Activated T-cell treated with anti-CD3 and anti-CD28 coated beads, Interleukin-2, amount 50 U/mL, for 24 hours (primary cell): ENCODE measurements at places on chromosomes 1 and 21.

DNA sequence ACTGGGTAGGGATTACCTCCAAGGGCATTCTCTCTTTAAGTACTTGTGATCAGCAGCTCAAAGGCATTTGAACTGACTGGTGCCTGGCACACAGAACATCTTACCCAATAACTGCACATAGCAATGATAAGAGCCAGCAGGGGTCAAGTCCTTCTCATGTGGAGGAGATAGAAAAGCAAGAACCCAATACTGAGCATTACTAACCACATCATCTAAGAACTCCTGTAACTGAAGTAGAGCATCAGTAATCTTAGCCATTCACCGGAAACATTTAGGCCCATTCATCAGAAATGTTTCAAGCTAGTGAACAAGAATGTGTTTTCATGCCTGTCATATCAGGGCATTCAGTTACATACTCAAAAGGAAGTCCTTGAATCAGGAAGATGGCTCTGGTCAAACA, 33.6 kb upstream of the THEM4 start:
- DNase-seq = no peak

DNA sequence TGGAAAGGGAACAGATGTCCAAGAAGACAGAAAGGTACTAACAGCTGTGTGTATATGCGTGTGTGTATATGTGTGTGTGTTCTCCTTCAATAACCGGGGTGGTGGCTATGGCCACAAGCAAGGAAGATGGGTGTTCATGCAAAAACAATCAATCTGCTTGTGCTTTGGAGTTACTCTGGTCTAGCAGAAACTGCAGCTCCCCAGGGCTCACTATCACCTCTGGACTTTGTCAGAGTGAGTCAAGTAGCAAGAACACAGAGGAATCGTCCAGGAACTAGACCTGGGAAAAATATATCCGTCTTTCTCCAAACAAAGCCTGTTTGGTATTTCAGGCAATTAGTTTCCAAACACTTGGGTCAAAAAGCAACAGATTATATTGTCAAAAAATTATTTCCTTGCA, 68.6 kb downstream of the GNG12 start:
- DNase-seq = no peak

DNA sequence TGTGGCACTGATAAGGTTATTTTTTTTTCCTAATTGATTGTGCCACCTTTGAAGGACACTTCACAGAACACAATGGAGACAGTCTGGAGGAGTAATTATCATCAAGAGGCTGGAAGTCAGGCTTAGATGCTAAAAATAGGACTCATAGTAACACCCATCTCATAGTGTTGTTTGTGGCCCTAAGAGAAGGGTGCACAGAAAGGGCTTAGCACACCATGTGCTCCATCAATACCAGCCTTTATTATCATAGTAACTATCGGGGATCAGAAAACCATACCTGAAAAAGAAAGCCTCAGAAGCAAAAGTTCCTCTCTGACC, 11.9 kb downstream of the NIPAL3 start:
- DNase-seq = no peak

DNA sequence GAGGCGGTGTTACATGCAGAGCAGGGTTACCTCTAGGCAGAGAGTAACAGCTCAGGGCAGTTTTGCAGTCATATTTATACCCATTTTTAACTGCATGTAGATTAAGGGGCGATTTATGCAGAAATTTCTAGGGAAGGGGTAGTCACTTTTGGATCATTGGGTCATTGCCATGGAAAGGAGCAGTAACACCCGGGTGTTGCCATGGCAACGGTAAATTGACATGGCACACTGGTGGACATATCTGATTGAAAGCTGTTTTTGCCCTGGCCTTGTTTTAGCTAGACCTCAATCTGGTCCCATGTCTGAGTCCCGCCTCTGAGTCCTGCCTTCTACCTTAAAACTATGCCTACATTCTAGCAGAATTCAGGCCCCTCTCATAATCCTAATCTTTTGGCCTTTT, 11.8 kb upstream of the USP1 start:
- DNase-seq = no peak

DNA sequence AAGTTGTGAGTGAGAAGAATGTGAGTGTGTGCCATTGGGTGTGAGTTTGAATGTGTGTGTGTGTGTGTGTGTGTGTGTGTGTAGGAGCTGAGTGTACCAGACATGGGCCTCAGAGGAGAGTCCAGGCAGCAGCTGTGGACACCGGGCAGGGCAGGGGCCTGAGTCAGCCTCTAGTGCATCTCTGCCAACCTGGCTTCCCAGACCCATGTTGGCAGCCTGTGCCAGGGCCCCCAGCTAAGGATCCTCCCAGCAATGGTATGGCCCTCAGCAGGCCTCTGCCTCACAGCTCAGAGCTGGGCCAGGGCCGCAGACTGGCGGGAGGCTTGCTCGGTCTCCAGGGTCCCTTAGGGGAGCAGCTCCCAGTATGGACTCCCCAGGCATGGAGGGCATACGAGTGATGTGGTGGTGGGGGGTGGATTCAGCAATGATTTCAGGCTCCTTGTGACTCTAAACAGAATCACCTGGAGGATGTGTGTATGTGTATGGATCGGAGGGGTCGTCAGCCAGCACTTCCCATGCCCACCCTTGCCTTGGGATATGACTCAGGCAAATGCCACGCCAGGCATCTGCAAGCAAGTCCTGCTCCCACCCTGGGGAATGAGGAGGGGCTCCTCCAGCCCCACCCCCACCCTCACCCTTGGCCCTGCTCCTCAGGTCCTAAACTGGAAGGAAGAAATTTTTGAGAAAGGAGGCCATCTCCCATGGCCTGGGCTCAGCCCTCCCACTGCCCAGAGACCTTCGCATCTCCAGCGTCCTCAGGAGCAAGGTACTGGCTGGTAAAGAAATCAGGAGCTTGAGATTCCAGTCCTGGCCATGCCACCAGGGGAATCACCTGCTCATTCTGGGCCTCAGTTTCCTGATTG, 1.8 kb upstream of the FOXO6 start:
- DNase-seq = peak; percentile 28

DNA sequence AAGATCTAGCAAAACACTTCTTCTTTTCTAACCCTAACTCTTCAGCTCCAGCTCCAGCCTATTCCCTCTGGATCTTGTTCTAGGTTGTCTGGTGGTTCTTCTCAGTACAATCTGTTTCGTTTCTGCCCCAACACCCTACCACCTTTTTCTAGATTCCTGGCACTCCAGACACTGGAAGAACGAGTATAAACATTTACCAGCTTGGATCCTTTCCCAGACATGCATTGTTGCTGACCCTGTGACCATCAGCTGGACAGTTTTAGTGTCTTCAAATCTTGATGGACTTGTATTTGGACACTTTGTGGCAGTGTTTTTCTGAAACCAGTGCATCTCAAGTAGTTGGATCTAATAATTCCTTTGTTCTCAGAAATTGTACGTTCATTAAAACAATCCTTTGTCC, 30.6 kb upstream of the CACNA1E start:
- DNase-seq = no peak

DNA sequence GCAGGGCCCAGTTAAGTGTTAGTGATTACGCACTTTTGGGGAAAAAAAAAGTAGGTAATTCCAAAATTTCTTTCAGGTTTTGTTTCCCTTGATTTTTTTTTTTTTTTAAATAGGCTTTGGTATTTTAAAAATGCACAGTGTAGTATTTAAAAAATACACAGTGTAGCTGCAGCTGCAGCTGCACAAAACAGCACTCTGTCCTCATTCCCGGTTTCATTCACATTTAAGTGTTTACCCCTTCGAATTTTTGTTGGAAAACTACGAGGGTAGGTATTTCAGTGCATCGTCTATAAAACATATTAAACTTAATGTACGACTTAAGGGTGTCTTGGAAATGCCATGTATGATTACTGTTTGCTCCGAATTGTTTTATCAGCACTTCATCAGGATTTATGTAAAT, 3.4 kb downstream of the NEK7 start:
- DNase-seq = no peak

DNA sequence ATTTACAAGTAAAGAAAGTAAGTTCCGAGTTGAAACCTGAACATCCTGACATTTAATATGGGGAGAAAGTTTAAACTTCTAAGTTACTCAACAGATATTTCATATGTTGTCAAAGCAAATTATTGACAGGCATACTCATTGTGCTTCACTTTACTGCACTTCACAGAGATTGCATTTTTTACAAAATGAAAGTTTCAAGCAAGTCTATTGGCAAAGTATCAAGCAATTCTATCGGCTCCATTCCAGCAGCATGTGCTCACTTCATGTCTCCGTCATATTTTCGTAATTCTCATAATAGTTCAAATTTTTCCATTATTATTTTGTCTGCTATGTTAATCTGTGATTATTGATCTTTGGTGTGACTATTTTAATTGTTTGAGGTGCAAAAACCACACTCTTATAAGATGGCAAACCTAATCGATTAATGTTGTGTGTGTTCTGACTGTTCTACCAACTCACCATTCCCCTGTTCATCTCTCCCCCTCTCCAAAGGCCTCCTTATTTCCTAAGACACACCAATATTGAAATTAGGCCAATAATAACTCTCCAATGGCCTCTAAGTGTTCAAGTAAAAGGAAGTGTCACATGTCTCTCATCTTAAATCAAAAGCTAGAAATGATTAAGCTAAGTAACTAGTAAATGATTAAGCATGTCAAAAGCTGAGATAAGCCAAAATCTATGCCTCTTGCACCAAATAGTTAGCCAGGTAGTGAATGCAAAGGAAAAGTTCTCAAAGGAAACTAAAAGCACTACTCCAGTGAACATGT, 68.2 kb upstream of the BCL9 start:
- no peak for DNase-seq

DNA sequence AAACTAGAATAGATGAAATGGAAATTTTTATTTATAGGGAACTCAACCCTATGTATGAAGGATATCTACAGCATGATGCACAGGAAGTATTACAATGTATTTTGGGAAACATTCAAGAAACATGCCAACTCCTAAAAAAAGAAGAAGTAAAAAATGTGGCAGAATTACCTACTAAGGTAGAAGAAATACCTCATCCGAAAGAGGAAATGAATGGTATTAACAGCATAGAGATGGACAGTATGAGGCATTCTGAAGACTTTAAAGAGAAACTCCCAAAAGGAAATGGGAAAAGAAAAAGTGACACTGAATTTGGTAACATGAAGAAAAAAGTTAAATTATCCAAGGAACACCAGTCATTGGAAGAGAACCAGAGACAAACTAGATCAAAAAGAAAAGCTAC, 7.9 kb downstream of the USP1 start:
- no peak for DNase-seq

- DNase-seq = no peak
Measured at GRCh38 chr1:86387916-86388627, 8.1 kb downstream of the ODF2L start.

DNA sequence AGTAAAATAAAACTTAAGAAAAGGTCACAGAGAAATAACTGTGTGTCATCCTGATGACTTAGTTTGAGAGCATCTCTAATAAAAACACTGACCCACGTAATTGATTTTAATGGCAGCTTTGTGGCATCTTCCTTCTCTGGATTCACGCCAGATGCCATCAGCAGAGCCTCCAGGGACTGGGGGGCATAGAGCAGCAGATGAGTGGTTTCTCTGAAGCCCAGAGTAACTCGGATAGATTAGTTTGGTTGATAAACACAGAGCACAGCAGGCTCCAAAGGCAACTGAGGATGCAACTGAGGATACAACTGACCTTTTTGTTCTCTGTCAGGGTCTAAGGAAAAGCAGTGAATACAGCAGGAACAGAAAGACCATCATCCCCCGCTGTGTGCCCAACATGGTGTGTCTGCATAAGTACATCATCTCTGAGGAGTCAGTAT, 180.8 kb downstream of the RPS6KC1 start:
- no peak for DNase-seq

- DNase-seq = no peak
Measured at GRCh38 chr1:172221436-172221835, 199.0 kb upstream of the C1orf105 start.

GRCh38 chr1:227540170-227541098, 22.9 kb upstream of the ZNF678 start:
- no peak for DNase-seq

DNA sequence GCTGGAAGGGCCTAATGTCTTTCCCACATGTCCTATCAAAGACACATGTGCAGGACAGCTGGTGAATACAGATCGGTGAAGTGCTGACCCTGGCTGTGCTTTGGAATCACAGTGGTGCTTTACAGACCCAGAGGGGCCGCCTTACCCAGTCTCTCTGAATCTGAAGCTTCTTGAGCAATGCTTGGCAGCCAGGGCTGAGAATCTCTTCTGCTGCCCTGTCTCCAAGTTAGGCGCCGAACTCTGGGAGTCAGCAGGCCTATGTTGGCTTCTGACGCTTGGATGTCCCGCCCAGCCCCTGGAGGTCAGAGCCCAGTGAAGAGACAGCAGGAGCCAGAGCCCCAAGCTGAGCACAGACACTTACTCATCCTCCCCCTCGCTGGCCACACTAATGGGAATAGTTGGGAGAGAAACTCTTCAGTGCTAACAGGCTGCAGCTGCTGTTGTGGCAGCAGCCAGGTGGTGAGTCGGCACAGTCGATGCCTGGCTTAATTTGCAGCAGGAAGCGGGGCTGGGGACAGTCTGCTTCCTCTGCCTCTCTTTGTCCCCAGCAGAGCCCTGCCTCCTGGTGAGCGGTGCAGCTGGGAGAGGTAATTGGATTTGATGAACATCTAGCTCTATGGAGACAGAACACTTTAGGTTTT, 68.1 kb downstream of the URB2 start:
- no peak for DNase-seq

DNA sequence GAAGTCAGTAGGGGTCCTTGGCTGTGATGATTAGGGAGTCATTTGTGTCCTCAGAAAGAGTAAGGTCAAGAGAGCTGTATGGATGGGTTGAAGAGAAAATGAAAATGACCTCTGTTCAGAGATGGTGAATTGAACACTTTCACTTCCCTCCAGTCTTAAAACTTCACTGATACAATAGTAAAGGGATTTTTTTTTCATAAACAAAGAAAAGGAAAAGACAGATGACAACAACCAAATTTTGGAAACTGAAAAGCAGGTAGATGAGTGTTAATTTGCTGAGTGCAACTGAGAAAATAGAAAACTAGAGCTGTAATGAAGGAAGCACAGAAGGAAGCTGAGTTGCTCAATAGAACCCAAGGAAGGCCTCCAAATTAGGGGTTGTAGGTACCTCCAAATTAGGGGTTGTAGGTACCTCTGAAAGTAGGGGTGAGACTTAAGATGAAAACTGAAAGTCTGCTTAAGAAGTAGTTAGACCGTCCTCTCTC, 14.8 kb upstream of the S1PR1 start:
- DNase-seq = no peak

- DNase-seq = no peak
Measured at GRCh38 chr1:239361403-239361802, 25.0 kb upstream of the CHRM3 start.

DNA sequence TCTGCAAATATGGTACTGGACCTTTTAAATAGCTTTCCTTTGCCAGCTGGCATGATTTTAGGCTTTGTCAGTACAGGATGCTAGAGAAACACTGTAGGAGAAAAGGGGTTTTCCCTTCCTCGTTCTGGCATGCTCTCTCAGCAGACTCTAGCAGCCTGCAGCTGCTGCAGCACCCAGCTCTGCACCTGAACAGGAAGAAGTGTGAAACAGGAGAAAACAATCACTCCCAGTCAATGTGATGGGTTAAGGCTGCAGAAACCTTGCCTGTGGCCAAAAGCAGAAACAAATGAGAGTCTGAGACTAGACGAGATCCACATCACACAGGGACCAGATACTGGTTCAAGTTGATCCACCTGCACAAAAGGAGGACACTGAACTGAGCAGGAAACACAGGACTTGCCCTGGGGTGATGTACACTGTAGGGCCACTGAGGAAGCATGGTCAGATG, 21.2 kb downstream of the OVGP1 start:
- peak; percentile 46 for DNase-seq

- DNase-seq = no peak
Measured at GRCh38 chr1:93140106-93140505, 40.1 kb downstream of the TMED5 start.
